Stimulated activated CD4-positive, alpha-beta T cell treated with anti-CD3 and anti-CD28 coated beads, Interleukin-1b, Interleukin-23, amount 100 ng/mL, for 4 hours (primary cell): ENCODE measurements at places on chromosomes 11 and 22.

- no peak for DNase-seq
These were observed 19.5 kb downstream of the ZNF74 start for GRCh38 chr22:20413217-20414058.

DNA sequence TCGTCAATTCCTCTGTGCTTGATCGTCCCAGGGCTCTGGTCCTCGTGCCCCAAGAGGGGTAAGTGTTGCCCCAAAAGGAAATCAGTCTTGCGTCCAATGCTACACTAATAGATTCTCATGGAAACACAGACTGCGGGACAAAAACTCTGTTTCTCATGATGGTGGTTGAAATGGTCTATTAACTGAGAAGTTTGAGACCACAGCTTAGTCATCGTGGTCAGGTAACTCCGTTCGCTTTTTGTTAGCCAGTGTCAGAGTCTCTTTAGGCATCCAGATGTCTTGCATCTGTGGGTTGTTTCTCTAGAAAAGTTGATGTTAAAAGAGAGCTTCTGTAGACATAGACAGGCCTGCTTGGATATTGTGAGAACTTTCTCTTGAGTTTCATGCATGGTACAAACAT is 104.6 kb upstream of the SORL1-AS1 start:
- no peak for DNase-seq

- no peak for DNase-seq
These were observed 507.1 kb downstream of the SOX6 start for GRCh38 chr11:15849257-15849656.

- DNase-seq, result no peak
These were observed 13.9 kb upstream of the ATXN10 start for GRCh38 chr22:45657701-45658100.

- no peak for DNase-seq
These were observed 136.1 kb downstream of the MORC2 start for GRCh38 chr22:30832407-30832987.

DNA sequence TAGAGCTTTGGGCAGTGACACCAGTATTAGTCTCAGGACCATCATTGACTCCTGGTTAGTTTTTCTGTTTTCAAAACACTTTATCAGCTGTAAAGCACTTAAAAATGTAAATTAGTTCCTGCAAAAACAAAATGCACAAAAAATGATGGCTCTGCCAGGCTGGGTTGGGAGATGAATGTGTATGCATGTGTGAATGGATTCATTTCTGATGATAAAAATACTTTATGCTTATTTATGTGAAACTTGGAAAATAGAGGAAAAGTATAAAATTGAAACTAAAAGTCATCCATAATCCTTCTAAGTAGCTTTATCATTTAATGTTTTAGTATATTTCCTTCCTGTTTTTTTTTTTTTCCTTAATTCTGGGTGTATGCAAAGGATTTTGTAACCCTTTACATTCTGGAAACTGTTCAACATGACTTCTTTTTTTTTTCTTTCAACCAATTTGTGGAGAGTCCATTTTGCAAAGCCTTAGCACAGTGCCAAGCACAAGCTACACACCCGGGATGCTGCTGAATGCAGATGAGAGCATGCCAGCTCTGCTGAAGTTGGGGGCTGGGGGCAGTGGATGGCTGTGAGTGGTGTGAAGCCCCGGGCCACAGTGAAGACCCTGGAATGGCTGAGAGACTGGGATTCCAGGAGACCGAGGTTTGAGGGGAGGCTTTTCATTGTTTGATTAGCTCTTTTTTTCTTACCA is 37.6 kb downstream of the PTPRJ start:
- DNase-seq, result no peak

GRCh38 chr11:132872211-132872610 is 660.1 kb downstream of the OPCML start:
- no peak for DNase-seq

- no peak for DNase-seq
These were observed 109.7 kb downstream of the WNT7B start for GRCh38 chr22:45867118-45867905.

DNA sequence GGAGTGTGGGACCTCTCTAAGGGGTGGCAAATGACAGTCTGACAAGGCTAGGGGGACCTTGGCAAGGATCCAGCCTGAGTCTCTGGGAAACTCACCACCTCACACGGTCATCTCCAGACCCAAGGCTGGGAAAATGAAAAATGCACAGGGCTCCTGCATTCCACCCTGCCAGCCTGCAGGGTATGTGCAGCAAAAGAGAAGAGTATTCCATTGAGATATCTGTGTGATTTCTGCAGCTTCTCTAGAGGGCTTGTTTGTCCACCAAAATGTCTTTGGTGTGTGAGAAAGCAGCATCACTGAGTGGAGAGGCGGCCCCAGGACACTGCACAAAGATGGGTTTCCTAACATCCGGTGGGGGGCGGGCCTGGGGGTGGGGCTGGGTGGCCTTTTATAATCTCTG is 177.8 kb downstream of the EFCAB6 start:
- DNase-seq, result no peak

DNA sequence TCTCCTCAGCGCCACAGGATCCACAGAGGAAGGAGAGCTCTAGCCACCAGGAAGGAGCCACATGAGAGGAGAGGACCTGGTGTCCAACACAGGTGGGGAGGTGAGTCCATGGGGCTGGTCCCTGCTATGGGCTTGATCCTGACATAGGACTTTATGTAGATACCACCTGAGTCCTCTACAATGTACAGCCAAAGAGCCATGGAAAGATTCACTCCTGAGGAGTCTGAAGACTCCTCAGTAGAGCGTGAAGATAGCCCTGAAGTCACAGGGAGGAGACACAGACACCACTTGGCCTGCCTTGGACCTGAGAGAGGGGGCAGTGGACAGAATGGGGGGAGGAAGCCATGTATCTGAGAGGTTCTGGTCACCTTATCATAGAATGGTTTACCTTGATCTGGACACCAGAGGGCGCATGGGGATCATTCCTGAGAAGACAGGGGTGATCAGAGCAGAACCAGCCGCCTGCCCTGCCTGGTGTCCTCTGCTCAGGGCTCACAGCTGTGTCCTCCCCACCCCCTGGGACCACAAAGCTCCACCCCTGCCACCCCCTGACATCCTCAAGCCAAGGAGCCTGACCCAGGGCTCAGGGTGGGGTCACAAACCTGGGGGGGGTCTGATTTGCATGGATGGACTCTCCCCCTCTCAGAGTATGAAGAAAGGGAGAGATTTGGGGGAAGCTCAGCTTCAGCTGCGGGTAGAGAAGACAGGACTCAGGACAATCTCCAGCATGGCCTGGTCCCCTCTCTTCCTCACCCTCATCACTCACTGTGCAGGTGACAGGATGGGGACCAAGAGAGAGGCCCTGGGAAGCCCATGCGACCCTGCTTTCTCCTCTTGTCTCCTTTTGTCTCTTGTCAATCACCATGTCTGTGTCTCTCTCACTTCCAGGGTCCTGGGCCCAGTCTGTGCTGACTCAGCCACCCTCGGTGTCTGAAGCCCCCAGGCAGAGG is 77.0 kb downstream of the ZNF280B start:
- peak; percentile 43 for DNase-seq

DNA sequence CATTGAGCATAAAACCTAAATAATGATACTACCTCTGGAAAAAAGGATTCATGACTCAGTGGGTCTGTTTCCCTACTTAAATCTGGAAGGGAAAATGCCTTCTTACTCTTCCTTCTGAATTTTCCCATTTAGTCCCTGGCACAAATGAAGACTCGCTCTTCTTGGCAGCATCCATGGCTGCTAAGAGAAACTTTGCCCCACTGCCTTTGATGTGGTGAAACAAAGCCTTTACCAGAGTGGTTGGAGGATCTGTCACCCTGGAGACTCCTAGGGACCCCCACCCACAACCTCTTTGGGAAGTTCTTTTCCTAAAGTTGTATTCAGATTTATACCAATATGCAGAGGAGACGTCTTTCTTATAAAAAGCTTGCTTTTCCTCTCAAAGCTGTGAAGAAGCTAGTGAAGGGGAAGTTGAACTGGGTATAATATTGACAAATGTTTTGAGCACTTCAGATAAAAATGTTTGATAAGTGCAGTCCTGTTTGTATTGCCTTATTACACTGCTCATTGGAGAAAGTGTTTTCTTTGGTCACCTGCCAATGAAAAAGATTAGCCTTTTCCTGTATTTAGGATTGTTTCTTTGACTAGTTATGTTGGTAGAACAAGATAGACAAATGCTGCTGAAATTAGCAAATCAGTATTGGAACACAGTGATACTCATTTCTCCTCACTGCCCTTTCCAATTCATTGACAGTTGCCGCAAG is 77.3 kb downstream of the ARFGAP2 start:
- DNase-seq, result no peak

DNA sequence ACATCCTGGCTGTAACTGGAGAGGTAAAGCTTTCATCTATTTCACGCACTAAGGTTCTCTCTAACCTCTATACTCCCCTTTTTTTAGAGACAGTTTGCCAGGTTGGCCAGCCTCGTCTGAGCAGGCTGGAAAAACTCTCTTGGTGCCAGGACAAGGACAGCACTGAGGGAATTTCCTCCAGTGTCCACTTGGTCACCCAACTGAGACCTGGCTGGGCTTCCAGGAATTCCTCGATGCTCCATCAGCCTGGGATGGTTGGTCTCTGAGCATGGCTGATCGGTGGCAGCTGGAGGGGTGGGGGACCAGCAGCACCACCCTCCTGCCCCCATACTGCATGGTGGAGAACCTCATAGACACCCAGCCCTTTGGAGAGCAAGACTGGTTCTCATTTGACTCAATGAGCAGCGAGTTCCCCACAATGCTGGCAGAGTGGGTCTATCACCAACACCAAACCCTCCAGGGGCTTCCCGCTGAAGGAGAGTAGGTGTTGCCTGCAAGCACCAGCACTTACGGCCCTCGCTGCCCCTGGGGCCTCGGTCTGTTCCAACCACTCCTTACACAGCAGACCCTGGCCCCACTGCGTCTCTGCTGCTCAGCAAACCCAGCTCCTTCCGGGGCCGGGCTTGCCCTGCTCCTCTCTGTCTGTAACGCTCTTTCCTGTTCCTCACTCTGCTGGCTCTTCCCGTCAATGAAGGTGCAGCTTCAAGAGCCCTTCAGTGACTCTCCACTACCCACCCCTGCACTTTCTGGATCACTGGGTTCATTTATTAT is 122.2 kb downstream of the ST3GAL4 start:
- DNase-seq, result no peak

GRCh38 chr11:57775491-57775890 is 13.9 kb downstream of the CTNND1 start:
- no peak for DNase-seq
